SHP77 treated with DMSO at 0.1 percent for 48 hours (cell line): ENCODE measurements at places on chromosomes 6 and 20.

GRCh38 chr6:3228771-3229565 is 1.5 kb upstream of the TUBB2B start:
- DNase-seq: peak; percentile 49

- DNase-seq: no peak
These were observed 183.6 kb downstream of the UTRN start for GRCh38 chr6:144468709-144469108.

DNA sequence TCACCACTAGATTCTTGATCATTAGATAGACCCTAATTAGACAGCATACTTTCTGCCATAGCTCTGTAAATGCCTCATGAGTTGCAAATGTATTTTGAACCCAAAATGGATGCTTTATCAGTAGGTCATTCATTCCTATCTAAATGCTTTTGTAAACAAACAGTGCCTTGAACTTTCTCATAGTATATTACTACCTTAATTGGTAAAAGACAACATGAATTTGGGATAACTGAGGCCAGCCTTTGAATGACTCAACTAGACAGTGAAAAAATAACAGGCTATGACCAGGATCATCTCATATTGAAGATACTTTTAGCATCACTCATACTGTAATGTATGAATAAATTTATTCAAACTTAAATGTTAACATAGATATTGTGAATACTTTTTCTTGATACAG is 37.0 kb upstream of the PRL start:
- no peak for DNase-seq

GRCh38 chr6:56403745-56404144 is 156.4 kb upstream of the COL21A1 start:
- no peak for DNase-seq

- no peak for DNase-seq
These were observed 45.6 kb upstream of the SGK1 start for GRCh38 chr6:134363323-134364039.

DNA sequence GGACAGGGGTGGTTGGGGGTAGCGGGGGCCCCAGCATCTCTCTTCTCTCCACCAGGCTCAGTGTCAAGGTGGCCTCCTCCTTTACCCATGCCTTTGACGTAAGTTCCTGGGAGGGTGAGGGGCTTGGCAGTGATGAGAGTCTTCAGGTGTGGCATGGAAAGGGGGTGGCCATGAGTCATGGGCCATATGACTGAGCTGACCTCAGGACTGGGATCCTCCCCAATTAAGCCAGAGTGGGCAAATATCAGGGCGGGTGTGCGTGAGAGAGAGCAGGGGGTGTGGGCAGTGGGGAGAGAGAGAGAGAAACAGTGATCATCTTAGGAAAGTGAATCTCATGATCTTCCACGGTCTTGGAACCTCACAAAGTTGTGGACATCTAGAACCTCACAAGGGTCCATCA is 8.2 kb upstream of the BPIFB4 start:
- DNase-seq: no peak

DNA sequence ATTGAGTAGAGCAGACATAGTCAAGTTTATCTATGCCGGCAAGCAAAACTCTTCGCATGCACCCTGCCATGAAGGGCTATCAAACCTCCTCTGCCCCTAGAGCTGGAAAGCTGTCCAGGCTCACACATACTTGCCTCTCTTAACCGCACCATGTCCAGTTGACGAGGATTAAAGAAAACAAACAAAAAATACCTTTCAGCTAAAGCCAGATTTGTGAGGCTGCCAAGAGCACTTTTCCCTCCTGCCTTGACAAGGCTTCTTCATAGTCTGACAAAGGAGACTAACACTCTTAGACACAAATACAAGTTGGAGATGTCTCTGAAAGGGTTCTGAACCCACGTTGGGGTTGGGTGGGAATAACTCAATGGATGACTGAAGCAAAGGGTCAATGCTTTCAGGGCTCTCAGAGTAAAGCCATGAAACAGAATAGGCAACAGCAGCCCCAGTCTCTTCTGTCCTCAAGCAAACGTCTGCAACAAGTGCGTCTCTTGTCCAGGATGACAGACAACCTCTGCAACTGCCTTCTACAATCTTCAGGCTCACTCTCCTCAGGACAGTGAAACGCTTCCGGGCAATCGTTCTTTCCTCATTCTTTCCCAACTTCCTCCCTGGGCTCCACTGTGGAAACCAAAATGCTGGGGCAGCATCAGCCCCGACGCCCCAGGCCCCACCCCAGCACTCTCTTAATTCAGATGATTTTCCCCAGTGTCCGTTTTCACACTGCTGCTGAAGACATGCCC is 57.8 kb downstream of the AGPAT4 start:
- DNase-seq: no peak

DNA sequence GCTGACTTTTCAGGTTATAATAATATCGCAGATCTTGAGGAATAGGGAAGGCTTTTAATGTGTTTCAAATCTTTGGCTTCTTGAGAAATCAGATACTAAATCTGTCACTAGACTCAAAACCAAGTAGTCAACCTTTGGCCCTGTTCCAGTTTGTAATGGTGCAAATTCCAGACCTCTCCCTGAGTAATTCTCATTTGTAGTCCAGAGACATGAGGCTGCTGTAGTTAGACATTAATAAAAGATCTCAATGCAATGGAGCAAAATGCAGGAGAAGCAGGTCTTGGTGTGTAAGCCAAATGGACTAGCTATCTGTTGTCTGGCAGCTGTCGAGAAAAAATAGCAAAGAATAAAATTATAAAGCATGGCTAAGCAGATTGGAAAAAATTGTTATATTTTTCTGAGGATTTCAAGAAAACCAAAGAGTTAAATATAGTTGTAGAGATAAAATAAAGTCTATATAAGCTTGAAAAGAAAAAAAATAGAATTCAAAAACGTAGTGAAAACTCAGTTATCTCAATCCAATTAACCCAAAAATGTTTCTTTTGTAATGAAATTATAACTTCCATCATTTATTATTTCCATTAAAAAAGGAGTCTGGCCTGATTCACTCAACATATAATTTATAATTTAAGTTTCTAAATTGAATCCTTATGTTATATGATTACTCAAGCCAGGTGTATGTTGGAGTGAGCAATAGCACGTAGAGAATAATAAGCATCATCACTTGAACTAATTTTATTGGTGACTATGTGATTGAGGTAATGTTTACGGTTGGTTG is 161.5 kb upstream of the ADGRB3 start:
- no peak for DNase-seq

- no peak for DNase-seq
These were observed 57.9 kb downstream of the ISM1 start for GRCh38 chr20:13278812-13279570.

DNA sequence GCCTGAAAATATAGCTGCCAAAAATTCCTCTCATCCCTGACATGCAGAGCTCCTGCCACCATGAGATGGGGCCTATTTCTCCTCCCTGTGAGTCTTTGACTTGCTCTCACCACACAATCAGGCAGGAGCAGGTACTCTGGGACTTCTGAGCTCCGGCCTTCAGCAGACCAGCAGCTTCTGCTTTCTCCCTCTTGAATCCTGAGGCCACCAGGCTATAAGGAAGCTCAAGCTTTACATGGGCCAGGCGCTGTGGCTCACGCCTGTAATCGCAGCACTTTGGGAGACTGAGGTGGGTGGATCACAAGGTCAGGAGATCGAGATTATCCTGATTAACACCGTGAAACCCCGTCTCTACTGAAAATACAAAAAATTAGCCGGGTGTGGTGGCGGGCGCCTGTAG is 238.7 kb upstream of the RREB1 start:
- no peak for DNase-seq

DNA sequence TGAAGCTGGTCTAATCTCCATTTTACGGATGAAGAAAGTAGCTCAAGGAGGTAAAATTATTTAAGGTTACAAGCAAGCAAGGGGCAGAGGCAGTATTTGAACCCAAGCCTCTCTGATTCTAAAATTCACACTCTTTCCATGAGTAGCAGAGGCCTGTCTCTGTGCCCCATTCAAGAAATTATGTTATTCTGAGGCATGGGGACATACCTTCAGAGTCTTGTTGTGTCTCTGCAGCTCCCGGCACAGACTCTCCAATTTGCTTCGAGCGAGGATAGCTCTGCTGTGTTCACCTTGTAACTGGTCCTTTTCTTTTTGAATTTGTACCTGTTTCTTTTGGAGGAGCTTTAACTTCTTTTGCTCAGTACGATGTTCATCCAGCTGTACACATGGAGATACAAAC is 21.5 kb downstream of the TXLNB start:
- no peak for DNase-seq

- no peak for DNase-seq
These were observed 43.9 kb downstream of the ATXN1 start for GRCh38 chr6:16717275-16717942.

DNA sequence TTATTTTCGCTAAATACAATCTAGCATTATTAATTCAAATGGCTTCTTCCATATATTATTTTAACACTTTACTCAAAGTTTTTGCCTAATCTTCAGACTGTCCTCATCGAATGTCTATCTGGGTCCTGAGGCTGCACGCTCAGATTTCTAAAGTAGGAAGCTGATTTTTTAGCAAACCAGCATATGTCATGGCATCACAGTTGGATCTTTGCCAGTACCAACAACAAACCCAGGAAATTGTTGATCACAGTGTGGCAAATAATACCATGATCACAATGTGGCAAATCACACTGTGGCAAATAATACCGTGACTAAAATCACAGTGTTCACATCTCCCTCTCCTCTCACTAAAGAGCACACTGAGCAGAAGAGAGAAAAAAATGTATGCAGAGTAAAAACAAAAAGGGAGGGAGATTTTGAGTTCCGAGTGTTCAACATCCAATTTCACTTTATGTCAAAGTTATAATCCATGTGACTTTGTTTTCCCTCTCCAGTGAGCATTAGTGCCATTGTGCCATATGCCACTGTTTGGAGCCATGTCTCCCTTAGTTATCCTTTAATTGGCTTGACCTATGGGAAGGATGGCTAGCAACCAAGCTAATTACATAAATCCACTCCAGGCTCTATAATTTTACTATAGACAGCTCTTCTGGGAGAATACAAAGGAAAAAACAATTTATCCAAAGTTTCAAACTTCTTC is 1059.6 kb downstream of the HACE1 start:
- DNase-seq: no peak

- no peak for DNase-seq
These were observed 95.4 kb upstream of the NKX2-2 start for GRCh38 chr20:21609221-21609620.

DNA sequence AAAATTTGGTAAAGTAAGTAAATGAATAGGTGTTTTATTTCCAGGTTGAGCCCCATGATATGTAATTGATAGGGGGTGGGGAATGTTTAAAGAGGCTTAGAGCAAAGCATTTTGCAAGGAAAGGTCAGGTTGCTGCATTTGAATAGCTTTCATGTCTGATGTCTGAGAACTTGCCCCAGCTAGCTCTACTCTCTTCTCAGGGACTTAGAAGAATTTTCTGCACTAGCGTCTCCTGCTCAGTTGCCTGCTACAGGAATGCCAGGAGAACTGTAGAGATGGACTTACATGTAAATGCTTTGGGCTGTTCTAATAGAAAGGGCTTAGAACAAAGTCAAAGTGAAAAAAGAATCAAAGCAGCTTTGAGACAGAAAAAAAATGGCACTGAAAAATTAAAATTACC is 35.5 kb downstream of the TRMT6 start:
- DNase-seq: no peak

DNA sequence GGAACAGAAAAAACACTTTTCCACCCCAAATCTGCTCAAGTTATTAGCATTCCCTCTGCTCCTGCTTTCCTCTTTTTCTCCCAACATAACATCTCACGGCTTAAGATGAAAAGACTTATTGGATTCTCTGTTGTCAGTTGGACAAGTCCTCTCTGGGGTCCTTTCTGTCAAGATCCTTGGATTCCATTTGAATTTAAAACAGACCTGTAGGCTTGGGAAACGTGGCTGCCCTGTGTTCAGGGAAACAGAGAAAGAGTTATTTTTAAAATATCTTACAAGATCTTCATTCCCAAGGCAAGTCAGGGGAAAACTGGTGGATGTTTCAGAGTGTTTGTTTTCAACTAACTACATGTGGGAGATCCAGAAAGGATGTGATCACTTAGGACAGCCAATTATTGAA is 322.9 kb downstream of the SAMD5 start:
- DNase-seq: no peak

GRCh38 chr20:23690581-23690980 is 1.7 kb upstream of the CST4 start:
- no peak for DNase-seq

- DNase-seq: no peak
These were observed 360.7 kb upstream of the FLRT3 start for GRCh38 chr20:14698125-14698524.

DNA sequence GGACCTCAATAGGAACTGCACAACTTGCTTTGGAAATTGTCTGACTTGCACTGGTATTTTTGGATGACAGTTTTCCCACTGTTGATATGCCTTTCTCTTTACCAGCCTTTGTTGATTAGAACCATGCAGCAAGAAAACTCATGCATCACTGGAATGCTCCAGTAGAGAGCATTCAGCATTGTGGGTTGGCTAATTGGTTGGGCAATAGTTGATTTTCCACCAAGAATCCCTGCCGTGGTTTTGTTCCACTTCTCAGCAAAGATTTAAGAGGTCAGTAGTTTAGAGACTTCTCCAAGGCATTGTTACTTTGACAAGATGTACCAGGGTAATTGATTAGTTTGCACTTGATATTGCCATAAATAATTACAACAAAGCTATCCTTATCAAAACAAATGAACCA is 260.0 kb downstream of the DHX35 start:
- no peak for DNase-seq

DNA sequence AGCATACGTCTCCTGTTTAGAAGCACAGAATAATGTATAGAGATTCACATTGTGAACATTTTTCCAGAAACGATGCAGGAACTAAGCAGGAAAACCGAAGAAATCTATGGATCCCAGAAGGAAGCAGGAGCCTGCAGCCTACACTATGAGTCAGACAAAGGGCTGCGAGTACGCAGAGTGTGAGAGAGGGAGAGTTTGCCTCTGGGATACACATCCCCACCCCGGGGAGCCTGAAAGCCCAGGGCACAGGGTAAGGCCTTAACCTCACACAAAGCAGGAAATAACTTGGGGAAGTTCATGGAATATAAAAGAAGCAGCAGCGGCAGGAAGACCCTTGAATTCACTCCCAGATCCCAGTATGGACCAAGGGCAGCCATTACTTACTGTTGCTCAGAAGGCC is 842.1 kb upstream of the MANEA start:
- no peak for DNase-seq

DNA sequence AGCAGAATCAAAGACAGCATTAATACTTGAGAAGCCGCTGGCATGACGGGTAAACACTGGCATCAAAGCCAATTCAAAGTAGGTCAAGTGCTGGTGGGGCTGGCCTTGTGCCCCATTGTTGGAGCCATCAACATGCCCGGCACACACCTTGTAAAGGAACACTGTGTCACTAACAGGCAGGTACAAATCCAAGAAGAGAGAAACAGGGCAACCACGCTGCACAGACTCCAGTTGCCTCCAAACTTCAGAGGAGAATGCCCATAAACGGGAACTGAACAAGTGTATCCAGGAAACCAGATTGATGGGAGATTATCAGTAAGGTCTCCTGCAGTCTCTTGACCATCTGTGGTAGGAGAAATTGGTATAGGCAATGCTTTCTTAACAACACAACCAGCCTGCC is 127.0 kb upstream of the STXBP5 start:
- DNase-seq: no peak

GRCh38 chr20:1674990-1675780 is 17.6 kb upstream of the SIRPG start:
- no peak for DNase-seq

- no peak for DNase-seq
These were observed 110.1 kb downstream of the KIF13A start for GRCh38 chr6:17877196-17877894.
